ENCODE measurements at places on chromosomes 1 and 21.

- no peak for DNase-seq
Measured at GRCh38 chr1:176560681-176561080, 97.7 kb downstream of the PAPPA2 start.

GRCh38 chr1:25195835-25196234 is 36.5 kb downstream of the SYF2 start:
- DNase-seq: no peak

DNA sequence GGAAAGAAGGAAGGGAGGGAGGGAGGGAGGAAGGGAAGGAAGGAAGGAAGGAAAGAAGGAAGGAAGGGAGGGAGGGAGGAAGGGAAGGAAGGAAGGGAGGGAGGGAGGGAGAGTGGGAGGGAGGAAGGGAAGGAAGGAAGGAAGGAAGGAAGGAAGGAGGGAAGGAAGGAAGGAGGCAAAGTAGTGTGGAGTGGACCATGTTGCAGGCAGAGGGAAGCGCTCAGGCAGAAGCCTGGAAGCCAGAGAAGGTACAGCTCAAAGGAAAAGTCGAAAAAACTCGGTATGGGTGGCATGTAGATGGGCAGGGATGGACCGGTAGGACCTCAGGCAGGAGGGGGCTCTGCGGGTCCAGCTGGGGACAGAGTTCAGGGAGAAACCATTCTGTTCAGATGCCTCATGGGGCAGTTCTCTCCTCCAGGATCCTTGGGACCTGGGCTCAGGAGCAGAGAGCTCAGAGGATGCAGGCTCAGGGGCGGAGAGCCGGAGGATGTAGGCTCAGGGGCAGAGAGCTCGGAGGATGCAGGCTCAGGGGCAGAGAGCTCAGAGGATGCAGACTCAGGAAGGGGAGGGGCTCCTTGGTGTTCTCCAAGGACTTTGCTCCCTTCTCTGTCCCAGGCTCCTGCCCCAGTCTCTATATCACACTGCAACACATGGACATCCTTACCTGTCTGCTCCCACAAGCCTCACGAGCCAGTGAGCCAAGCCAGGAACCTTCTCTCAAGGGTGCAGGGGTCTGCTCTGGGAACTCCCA is 13.6 kb upstream of the PADI3 start:
- no peak for DNase-seq

- DNase-seq: no peak
Measured at GRCh38 chr1:82755671-82756070, 954.9 kb downstream of the ADGRL2 start.

- DNase-seq: no peak
Measured at GRCh38 chr1:53678507-53678906, 60.5 kb downstream of the GLIS1 start.

- peak; percentile 21 for DNase-seq
Measured at GRCh38 chr1:169809370-169810095, 14.8 kb upstream of the METTL18 start.

- peak; percentile 9 for DNase-seq
Measured at GRCh38 chr1:20660847-20661206, 342 bp downstream of the DDOST start.

DNA sequence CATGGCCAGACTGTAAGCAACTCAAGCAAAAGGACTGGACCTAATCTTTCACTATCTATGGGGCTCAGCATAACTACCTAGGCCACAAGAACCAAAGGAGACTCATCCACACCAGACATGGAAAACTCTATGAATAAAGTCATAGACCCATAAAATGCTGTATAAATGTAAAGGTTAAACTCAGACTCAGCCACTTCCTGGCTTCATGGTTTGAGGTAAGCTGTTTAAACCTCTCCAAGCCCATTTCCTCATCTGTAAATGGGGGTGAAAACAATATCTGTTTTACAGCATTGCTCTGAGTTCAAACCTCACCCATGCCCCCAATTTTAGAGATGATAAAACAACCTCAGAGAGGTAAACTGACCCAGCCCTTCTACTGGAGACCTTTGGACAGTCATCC is 4.0 kb upstream of the SMIM12 start:
- no peak for DNase-seq

DNA sequence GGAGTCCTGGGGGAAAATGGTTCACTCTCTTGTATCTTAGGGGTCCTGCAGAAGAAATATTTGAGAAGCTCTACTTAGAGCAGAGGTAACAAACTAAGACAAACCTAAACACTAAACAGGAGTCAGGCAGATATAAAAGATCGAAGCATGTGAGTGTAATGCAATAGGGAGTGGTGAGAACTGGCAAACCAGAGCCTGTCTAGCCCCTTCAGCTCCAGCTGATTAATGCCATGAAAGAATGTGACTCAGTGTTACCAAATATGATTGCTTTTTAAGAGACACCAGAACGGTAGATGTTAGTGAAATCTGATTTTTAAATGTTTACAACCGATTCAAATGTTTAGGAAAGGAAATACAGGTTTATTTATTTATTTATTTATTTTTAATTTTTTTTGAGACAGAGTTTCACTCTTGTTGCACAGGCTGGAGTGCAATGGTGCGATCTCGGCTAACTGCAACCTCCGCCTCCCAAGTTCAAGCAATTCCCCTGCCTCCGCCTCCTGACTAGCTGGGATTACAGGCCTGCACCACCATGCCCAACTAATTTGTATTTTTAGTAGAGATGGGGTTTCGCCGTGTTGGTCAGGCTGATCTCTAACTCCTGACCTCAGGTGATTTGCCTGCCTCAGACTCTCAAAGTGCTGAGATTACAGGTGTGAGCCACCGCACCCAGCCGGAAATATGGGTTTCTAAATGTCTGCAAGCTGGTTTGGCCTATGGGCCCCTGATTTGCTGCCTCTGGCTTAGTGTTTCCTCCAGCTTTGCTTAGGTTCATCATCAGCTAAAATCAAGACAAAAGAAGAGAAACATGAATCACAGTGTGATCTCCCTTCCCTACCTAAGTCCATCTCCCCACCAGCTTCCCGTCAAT is 12.2 kb downstream of the TXNIP start:
- DNase-seq: peak; percentile 55

- DNase-seq: no peak
Measured at GRCh38 chr1:56806804-56807203, 12.4 kb downstream of the FYB2 start.

DNA sequence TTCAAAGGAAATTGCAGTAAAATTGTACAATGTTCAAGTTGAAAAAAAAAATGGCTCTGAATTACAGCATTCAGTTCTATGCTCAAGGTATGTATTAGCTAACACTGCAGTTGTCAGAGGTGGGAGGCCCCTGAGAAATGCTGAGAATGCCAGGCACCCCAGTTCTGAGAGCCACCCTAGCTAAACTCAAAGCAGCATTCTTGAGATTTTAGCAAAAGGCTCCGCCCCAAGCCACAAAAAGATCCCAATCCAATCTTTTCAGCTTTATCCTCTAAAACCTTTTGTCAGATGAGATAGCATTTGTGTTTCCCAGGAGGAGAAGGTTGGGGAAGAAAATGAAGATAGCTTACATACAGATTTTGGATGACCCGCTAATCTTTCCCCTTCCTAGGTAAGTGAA is 68.8 kb downstream of the SMYD2 start:
- DNase-seq: no peak

DNA sequence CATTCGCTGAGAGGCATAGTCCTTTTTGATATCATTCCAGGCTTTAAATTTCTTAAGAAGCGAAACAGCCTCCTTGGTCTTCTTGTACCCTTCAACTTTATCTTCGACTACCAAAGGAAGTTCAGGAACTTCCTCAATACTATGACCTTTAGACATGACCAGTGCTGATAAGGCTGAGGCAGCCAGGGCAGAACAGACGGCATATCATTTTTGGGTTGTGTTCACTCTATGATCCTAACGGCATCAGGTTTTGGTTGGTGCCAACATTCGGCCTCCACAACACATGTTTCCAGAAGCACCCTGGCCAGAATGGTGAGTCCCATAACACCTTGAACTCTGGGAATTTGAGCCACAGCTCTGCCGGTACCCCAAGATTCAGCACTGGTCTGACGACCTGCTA is 31.4 kb upstream of the MYOC start:
- DNase-seq: no peak

GRCh38 chr1:228160201-228160761 is 5.3 kb upstream of the IBA57 start:
- no peak for DNase-seq
